ENCODE measurements at places on chromosomes 11 and 22.
A peak's percentile ranks its signal among the peaks of the same experiment; 100 is the strongest.

DNA sequence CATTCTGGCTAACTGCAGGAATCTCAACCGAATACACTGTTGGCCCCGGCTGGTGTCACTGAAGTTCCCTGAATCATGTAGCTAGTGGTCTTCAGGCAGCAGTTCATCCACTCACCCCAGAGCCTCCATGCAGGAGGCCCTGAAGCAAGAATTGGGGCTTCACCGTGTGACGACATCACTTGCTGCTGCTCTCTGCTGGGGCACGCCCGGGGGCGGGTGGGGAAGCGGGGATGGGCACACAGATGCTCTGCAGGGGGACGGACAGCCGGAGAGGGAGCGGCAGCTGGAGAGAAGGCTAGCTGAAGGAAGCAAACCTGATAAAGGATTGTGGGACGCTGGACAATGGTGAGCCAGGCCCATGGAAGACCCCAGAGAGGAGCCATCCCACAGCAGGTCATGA lies 17.0 kb downstream of the B3GAT1 start:
- no peak for DNase-seq

DNA sequence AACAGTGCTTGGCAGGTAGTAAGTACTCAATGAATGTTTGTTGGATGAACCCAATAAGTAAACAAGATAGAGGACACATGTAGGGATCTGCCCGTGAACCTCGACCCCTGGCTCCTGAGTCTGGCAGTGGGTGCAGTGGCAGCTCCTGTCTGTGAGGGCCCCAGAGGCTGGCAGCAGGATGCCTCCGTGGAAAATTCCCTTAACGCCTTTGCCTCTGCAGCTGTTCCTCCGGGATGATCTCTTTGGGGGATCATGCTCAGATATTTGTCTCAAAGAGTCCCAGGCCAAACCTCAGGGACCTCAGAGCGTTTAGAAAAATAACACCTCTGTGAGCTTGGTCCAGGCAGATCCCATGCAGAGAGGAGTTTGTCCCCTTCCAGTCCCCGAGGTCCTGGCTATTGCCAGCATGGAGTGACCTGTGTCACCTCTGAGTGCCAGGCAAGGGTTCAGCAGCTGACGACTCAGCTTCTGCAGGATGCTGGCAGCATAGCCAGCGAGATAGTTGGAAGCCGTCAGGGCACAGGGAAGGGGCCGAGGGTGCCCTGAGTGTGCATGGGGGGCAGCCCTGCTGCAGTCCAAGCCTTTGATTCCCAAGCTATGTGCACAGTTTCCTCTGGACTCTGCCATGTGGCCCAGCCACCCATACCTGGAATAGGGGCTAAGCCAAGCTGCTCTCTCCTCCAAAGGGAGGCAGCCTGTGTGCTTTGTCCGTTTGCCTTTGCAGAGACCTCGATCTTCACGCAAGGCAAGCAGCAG lies 613 bp upstream of the MCHR1 start:
- no peak for DNase-seq

GRCh38 chr11:66727282-66728037 lies 1.6 kb downstream of the SPTBN2 start:
- peak; percentile 17 for DNase-seq

DNA sequence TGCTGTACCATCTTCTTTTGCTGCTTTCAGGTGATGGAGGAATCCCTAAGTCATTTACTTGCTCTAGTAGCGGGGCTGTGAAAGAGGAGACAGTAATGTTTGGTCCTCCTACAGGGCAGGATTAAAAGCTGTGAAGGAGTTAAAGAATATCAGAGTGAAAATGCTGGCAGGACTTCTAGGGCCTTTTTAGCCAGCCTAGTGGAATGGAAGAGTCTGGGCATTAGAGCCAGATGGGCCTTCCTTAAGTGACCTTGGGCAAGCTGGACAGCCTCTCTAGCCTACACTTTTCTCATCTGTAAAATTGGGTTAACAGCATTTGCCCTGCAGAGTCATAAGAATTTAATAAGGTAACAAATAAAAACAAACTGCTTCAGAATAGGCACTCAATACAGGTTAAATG lies 114.7 kb downstream of the RBFOX2 start:
- no peak for DNase-seq

DNA sequence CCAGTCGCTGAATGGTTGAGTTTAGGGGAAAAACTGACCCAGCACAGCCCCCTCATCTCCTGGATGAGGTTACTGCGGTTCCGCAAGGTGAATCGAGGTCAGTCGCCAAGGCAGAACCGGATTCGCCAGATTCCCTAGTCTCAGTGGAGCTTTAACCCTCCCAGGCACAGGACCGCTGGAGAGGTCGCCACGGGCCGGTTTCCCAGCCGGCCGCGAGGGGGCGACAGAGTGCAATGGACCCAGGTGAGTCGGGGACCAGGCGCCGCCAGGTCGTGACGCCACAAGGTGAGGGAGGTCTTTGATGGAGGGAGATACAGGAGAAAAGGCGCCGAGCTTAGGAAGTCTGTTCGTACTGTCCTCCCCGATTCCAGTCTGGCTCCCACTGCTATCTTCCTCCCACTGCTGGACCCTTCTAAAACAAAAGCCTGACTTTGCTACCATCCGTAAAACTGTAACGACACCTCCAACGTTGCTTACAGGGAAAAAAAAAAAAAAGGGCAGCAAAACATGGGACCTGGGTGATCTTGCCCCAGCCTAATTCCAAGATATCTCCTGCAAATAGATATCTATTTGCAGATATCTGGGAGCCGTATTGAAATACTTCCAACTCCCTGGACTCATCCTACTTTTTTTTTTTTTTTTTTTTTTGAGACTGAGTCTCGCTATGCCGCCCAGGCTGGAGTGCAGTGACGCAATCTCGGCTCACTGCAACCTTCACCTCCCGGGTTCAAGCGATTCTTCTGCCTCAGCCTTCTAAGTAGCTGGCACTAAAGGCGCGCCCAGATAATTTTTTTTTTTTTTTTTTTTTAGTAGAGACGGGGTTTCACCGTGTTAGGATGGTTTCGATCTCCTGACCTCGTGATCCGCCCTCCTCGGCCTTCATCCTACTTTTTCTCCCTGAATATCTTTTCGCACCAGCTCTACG lies 1.4 kb upstream of the GGA1 start:
- peak; percentile 85 for DNase-seq

DNA sequence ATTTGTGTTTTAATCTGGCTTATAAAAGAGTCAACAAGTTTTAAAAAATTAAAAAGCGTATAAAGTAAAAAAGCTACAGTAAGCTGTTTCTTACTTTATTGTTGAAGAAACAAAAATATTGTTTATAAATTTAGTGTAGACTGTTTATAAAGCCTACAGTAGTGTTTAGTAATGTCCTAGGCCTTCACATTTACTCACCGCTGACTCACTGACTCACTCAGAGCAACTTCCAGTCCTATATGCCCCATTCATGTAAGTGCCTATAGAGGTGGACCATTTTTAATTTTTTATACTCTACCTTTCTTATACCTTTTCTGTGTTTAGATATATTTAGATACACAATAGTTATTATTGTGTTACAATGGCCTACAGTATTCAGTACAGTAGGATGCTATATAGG lies 12.2 kb downstream of the MPPED2 start:
- DNase-seq, result no peak

DNA sequence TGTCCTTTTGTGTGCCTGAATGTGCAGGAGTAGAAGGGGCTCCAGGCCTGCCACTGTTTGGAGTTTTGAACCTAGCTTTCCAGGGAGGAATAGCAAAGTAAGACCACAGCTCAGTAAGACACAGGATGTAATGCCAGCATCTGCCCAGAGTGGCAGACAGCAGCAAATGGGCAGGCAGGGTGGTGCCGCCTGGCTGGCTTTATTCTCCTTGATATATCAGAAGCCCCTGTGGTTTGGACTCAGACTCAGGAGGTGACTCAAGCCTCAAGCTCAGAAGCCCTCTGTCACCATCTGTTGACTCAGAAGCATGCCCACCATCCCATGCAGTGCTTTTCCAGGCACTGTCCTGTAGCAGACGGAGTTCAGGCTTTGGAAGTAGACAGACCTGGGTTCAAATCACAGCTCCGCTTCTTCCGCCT lies 72.7 kb upstream of the TTC12 start:
- DNase-seq, result no peak

DNA sequence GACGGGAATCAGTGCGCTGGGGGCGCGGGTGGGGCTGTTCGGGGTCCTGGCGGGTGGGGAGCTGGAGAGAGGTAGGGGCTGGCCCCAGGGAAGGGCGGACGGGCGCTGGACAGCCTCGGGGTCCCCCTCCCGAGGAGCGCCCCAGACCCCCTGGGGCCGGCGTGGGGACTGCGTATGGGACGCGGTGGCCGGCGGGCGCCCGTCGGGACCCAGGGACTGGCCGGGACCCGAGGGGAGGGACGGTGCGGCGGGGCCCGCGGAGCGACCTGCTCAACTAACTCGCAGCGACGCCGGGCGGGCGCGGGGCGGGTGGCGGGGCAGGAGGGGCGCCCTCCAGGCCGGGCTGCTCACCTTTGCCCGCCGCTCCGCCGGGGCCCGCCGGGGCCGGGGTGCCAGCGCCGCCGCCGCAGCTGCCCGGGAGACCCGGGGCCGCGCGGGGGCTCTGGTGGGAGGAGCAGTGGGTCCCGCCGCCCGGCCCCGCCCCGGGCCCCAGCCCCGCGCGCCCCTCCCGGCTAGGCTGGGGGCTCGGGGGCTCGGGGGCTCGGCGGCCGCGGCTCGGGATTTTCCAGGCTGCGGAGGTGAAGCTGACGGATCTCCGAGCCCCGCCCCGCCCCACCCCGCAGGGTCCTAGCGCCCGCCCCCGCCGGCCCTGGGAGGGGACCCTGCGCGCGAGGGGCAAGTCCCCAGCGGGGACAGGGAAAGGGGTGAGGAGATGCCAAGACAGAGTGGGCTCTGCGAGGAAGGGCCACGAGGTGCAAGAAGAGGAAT lies 12.3 kb downstream of the STARD10 start:
- DNase-seq, result peak; percentile 58

DNA sequence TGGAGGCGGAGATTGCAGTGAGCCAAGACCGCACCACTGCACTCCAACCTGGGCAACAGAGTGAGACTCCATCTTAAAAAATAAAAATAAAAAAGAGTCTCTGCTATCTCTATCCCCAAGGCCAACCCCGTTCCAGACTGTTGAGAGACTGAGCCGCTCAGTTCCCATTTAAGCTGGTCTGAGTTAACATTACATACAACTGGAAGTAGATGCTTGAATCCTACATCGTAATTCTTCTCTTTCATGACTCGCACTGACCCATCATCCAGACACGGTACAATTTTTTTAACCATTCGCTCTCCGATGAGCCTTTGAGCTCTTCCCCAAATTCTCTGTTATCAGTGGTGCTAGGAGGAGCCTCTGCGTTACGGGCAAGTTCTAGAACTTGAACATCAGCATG lies 4.9 kb upstream of the CYTH4 start:
- DNase-seq, result no peak

GRCh38 chr11:120035756-120036155 lies 102.2 kb downstream of the TRIM29 start:
- no peak for DNase-seq

DNA sequence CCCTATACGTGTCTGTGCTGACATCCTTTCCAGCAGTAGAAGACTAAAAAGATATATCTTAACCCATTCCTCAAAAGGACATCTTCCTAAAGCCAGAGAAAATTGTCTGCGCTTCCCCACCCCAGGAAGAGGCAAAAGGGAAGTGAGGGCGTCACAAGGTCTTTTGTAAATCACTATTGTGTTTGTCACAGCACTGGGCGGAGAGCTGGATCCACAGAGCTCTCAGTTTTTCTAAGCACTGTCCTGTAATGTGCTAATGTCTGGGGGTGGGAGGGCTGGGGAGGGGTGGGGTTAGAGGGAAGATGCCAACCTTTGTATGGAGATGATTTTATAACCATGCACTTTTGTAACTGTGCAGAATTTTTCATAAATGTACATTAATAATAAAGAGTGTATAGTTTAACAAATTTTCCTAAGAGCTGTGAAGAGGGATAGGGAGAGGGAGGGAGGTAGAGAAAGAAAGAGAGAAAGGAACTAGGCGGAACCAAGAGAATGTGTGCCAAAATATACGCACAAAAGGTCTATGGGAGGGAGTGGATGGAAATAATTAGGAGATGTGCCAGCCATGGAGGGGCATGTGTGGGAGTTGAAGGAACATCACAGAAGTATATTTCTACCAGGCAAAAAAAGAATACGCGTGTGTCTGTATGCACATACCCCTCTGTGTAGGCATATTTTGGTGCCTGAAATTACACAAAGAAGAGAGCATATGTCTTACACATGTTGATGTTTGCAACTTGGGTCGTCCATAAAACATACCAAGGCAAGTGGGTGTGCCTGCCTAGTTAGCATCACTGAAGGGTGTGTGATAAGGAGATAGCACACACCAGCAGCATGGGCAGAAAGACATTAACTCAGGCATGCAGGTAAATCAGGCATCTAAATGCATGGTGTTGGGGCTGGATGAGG lies 9.8 kb downstream of the LRRC55 start:
- DNase-seq, result no peak

DNA sequence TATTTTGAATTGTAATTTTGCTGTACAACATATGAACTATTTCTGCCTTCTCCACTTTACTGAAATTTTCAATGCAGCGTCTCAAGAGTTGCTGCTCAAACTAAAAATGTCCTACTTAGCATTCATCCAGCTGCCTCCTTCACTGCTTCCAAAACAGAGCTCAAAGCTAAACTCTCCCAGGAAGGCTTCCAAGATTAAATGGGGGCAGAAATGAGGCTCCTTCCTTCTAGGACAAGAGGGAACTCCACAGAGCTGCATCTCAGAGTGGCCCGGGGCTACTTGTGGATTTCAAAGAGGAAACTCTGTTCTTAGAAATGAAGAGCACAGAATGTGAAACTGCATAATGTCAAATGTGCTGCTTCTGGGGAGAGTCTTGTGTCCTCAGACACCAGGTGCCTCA lies 295.9 kb upstream of the NCAM1 start:
- DNase-seq, result no peak

DNA sequence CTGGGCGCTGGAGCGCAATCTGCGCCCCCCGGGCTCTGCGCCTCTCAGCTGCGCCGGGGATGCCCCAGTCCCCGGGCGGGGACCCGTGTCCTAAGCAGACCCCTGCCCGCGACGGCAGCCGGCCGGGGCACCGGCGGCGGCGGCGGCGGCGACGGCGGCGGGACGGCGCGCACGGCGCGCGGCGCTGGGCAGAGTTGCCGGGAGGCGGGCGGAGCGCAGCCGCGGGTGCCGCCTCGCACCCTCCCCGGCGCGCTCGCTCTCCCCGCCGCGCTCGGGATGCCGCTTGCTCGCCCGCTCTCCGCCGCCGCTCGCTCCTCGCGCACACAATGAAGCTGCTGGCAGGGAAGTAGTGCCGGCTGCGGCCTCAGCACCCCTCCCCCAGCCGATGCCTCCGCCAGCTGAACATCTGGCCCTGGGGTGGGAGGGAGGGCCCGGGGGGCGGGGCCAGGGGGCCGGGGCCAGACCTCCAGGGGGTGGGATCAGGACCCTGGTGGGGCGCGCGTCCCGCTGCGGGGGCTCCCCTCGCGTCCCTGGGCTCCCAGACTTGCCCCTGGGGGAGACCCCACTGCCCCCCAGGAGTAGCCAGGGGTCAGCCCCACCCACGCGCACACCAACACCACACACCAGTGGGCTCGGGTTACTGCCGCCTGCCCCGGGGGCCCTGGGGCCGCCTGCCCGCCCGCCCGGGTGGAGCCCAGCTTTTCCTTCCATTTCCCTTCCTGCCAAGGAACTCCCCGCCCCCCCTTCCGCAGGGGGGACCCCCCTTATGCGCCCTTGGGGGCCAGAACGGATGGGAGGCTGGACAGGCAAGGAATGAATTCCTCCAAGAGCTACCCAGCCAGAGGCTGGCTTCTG lies at the start of gene RCOR2:
RCOR2 (minus strand) TSS at position 328 of the 855 bp plus-strand sequence. CDS start 708 bp downstream, outside the sequence.
- DNase-seq, result peak; percentile 44

GRCh38 chr11:18012122-18012905 lies 533 bp downstream of the SERGEF start:
- DNase-seq, result peak; percentile 16

- no peak for DNase-seq
Measured at GRCh38 chr11:1116104-1116503, 41.4 kb downstream of the MUC2 start.

GRCh38 chr11:335779-336658 lies 15.4 kb upstream of the IFITM3 start:
- DNase-seq, result no peak

All from central memory CD4-positive, alpha-beta T cell (primary cell).